ENCODE measurements at places on chromosomes 2 and 18. TPM values are rescaled to one million over a fixed set of nuclear protein-coding genes. Genes with fewer than 3 reads are reported as not detected.

ATP6V1B1 gene
- not detected for total RNA-seq

TEX44 gene
- not detected for total RNA-seq

CCDC102B gene
- total RNA-seq: 2.6 TPM

STAT4 gene
- total RNA-seq: 117 TPM

INHBB gene
- not detected for total RNA-seq

GRCh38 chr2:66721776-66722175 lies 286.9 kb downstream of the MEIS1 start:
- H3K4me1 ChIP-seq: no peaks in the 10 kb centered on the region
- H3K27me3 ChIP-seq: no peaks in the 10 kb centered on the region
- no peaks in the 10 kb centered on the region for H3K36me3 ChIP-seq
- H3K27ac ChIP-seq: no peak overlapping the region

DNA sequence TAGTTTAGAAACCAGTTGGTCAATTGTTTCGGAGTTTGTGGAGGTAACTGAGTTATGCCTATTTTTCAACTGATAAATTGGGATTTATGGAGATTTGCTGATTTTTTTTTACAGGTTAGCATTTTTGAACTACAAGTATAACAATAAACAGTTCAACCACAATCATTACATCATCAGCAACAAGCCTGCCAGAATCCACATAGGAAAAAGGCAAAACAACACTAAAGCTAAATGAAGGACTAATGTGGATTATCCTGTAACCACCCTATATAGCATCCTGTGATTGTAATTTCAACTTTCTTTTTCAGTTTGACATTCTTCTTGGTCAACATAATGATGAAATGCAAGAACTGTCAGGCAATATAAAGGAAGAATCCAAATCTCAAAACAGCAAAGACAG lies 76.5 kb downstream of the CCDC102B start:
- no peak overlapping the region for H3K4me3 ChIP-seq
- no peaks in the 10 kb centered on the region for H3K27me3 ChIP-seq
- H3K36me3 ChIP-seq: no peaks in the 10 kb centered on the region
- no peak overlapping the region for H3K27ac ChIP-seq

DNA sequence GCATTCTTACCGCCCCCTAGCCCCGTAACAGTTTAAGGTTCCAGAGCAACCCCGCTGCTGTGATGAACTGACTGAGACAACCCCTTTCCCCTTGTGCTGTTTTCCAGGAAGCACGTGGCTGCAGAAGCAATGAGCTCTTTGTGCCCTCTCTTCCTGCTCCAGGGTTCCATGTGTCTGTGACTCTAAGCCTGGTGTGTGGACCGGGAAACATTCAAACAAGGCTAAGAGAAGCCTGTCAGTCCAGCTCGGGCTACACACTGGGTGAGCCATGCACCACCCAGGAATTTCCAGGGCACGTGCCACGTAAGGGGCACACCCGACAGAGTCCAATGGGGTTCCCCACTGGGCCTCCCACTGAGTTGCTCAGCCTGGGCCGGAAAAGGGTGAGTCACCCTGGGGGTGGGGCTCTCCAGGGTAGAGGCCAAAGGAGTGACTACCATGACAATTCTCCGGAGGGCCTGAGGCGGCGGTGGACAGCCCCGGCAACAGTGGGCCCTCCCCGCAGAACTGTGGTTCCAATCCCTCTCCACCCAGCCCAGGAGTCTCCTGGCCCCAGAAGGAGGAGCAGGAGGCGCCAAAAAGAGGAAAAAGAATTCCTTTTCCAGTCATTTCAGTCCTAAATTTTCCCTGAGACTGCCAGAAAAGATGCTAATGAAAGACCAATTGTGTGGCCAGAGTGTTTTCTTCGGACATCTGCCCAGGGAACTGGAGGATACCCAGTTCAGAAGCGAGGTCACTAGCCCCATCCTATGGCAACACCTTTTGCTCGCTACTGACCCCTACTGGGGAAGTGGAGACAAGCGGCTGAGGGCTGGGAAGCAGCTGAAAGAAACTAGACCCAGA lies 157.8 kb upstream of the SLC1A4 start:
- peaks cover 27% of the 10 kb centered on the region for H3K27me3 ChIP-seq
- peak overlapping the region; percentile 87 for H3K27ac ChIP-seq
- peak overlapping the region; percentile 70 for H3K4me3 ChIP-seq
- peaks cover 14% of the 10 kb centered on the region for H3K4me1 ChIP-seq
- no peaks in the 10 kb centered on the region for H3K36me3 ChIP-seq

DNA sequence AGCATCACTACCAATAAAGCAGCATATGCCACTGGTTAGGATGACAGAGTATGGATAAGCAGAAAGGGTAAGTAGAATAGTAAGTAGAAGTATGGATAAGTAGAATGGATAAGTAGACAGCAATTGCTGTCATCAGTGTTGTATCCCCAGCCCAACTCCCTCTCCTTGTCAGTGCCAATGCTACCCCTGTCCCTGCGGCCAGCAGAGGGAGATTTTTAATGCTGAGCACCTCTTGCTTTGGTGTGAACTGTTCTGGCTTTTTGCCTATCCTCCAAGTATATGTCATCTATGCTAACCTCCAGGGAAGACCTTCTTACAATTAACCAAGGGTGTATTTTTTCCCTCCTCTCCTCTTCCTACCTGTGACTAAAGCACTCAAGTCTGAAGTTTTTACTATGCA lies 136.7 kb upstream of the SPHKAP start:
- no peak overlapping the region for H3K27ac ChIP-seq
- H3K36me3 ChIP-seq: no peaks in the 10 kb centered on the region
- H3K4me1 ChIP-seq: no peaks in the 10 kb centered on the region
- no peak overlapping the region for H3K4me3 ChIP-seq
- no peak for DNase-seq

- H3K27me3 ChIP-seq: no peaks in the 10 kb centered on the region
- H3K4me1 ChIP-seq: no peaks in the 10 kb centered on the region
- H3K27ac ChIP-seq: no peak overlapping the region
- no peak overlapping the region for H3K4me3 ChIP-seq
- H3K36me3 ChIP-seq: no peaks in the 10 kb centered on the region
Measured at GRCh38 chr2:182349268-182349667, 77.6 kb downstream of the PDE1A start.

- H3K27me3 ChIP-seq: no peaks in the 10 kb centered on the region
- H3K4me3 ChIP-seq: no peak overlapping the region
- no peak overlapping the region for H3K27ac ChIP-seq
- no peak for DNase-seq
Measured at GRCh38 chr2:145043399-145043834, 523.5 kb upstream of the ZEB2 start.

GRCh38 chr2:204114295-204115136 lies 178.0 kb downstream of the ICOS start:
- H3K4me3 ChIP-seq: peak overlapping the region; percentile 52
- no peak for DNase-seq
- peaks cover 4% of the 10 kb centered on the region for H3K27me3 ChIP-seq
